Activated effector memory CD4-positive, alpha-beta T cell treated with anti-CD3 and anti-CD28 coated beads, Interleukin-2, amount 50 U/mL, for 16 hours (primary cell): ENCODE measurements at places on chromosomes 6 and 20.

- DNase-seq: no peak
Observed at GRCh38 chr6:7060769-7061516, 46.8 kb upstream of the RREB1 start.

DNA sequence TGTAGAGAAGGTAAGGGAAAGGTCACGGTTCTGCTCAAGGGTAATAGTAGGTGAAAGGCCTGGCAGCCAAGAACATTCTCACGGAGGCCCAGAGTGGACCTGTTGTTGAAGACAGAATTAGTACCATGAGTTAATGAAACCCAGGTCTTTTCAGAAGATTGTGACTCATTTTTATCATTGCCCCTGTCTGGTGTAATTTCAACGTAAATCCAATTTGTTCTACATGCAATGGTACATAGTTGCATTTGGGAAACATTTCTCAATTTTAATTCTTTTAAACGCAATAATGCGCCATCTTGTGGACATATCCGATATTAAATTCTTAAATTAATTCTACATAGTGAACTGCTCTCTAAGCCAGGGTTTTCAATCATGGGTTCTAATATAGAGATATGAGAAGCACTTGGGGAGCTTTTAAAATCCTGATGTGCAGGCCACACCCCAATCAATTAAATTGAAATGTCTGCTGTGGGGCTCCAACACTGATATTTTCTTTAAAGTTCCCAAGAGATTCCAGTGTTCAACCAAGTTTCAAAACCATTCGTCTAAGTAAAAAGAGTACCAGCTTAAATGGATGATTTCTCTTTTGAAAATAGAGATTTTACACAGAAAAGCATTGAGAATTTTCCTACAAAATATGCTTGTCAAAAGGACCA is 257.4 kb downstream of the PLCB1 start:
- DNase-seq: no peak

GRCh38 chr6:18186540-18187250 is 31.5 kb downstream of the KDM1B start:
- no peak for DNase-seq

DNA sequence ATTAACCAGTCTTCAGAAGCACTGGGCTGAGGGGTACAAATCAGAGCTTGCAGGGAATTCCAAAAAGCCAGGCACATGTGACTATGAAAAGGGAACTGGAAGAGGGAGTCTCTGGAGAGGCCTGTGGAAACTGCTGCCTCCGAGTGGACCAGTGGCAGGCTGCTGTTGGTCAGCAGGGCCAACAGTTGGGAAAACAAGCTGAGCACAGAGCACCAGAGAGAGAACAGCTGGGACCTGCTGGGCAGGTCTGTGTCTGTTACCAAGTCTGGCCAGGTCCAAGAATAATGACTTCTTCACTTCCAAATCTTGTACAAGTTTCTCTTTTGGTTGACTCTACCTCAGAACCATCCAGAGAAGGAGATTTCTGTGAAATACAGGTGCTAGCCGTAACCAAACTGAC is 81.4 kb downstream of the LIN28B start:
- no peak for DNase-seq

DNA sequence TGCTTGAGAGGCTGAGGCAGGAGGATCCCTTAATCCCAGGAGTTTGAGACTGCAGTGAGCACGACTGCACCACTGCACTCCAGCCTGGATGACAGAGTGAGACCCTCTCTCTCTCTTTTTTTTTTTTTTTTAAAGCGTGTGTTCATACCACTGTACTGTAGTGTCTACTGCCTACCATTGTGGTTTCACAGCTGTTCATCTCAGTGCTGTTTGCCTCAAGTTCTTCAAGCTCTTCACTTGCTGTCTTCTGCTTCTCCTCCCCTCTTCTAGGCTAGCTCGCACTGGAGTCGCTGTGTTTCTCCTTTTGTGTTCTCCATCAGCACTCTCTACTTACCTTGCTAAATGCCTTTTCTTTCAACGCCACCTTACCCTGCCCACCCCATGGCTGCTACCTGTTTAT is 7.4 kb downstream of the FOXO3 start:
- DNase-seq: no peak

GRCh38 chr6:155883334-155883731 is 427.7 kb upstream of the NOX3 start:
- DNase-seq: no peak

DNA sequence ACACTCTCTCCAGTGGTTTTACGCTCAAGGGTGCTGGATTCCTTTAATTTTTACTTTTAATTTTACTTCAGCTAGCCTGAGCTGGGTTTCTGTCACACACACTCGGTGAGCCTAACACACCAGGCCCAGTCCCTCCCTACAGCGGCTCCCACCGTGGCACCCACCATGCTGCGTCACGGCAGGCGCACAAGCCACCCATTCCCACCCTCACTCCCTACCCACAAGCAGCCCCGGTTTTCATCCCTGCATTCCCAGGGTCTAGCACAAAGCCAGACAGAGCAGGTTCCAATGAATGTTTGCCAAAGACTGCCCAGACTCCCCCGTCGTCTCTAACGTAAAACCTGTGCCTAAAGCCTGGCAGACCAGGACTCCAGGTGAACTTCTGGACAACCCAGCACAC is 50.3 kb downstream of the MYH7B start:
- DNase-seq: peak; percentile 21

DNA sequence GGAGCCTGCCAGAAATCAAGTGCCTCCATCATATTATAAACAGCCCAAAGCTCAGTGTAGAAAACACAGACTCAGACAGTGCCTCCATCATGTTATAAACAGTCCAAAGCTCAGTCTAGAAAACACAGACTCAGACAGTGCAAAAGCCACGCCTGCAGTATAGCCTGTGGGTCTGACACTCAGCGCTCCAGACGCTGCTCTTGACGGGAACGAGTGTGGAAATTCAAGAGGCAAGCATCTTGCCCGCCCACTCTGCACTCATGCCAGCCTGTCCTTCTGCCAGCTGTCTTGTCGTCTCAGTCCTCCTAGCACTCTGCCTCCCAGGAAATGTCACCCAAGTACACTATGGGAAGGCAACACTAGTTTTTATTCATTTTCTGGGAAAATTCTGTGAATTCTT is 274.2 kb upstream of the CDH4 start:
- no peak for DNase-seq

- no peak for DNase-seq
Observed at GRCh38 chr20:45850238-45850637, 7.0 kb downstream of the ACOT8 start.

GRCh38 chr20:24783631-24784492 is 165.2 kb upstream of the CST7 start:
- peak; percentile 39 for DNase-seq

DNA sequence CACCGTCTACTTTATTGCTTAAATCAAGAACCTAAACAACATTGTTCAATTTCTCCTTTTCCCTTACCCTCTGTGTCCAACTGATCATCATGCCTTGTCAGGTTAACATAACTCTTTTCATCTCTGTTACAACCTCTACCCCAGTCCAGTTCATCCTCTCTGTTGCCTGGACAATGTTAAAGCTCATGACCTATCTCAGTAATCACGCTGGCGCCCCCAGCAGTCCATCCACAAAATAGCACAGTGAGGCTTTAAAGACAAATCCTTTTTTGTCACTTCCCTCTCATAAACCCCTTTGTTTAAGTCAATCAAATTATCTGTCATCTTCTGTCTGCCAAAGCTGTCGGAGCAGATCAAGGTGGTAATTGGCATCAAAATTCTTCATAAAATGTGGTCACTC is 140.1 kb downstream of the QKI start:
- peak; percentile 83 for DNase-seq

GRCh38 chr6:137823826-137824555 is 43.1 kb upstream of the TNFAIP3 start:
- DNase-seq: peak; percentile 90

DNA sequence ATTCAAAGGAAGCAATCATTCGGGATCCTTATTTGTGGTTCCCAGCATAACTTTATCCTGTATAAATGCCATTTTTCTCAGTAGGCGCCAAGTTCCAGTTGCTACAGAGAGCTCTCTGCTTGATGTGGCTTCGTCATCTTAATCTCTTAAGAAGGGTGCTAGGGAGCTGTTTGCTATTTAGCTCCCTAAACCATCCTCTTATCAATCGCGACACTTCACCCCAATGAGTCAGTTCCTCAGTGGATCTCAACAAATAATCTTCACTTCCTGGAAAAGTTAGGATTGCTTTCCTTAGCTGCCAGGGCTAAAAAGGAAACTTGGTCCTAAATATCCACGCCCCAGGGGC is 1.3 kb upstream of the NKAIN2 start:
- no peak for DNase-seq

DNA sequence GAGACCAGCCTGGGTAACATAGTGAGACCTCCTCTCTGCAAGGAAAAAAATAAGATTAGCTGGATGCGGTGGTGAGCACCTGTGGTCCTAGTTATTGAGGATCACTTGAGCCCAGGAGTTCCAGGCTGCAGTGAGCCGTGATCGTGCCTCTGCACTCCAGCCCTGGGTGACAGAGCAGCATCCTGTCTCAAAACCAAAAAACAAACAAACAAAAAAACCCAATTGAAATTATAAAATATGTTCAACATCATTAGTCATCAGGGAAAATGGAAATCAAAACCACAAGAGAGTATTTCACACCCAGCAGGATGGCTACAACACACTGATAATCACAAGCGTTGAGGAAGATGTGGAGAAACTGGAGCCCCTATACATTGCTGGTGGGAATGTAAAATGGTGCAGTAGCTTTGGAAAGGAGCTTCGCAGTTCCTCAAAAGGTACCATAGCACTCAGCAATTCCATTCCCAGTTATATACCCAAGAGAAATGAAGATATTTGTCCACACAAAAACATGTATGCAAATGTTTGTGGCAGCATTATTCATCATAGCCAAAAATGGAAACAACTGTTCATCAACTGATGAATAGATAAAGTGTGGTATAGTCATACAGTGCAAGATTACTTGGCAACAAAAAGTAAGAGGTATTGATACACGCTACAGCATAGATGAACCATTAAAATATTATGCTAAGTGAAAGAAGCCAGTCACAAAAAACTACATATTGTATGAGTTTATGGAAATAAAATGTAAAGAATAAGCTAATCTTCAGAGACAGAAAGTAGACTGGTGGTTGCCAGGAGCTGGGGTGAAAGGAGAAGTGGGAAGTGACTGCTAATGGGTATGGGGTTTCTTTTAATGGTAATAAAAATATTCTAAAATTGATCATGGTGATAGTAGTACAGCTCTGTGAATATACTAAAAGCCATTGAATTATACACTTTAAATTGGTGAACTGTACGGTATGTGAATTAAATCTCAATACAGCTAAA is 38.7 kb upstream of the RIPOR2 start:
- DNase-seq: peak; percentile 81

- no peak for DNase-seq
Observed at GRCh38 chr6:111150577-111150976, 63.3 kb downstream of the SLC16A10 start.

- no peak for DNase-seq
Observed at GRCh38 chr6:107629548-107630129, 139.7 kb downstream of the SOBP start.

DNA sequence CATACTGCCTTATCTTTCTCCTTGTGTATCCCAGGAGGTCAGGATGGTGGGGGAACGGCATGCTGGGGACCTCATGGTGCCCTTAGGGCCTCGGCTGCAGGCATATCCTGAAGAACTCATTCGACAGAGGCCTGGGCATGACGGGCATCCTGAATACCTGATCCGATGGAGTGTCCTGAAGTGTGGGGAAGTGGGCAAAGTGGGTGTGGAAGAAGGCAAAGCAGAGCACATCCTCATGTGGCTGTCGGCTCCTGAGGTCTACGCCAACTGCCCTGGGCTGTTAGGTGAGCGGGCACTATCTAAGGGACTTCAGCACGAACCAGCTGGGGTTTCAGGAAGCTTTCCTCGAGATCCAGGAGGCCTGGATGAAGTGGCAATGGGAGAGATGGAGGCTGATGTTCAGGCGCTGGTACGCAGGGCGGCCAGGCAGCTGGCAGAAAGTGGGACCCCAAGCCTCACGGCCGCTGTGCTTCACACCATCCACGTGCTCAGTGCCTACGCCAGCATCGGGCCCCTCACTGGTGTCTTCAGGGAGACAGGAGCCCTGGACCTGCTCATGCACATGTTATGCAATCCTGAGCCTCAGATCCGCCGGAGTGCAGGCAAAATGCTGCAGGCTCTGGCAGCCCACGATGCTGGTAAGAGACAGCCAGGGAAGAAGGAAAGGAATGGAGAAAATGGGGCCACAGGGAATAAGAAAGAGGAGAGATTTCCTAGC is 2.4 kb downstream of the CUL9 start:
- DNase-seq: no peak

DNA sequence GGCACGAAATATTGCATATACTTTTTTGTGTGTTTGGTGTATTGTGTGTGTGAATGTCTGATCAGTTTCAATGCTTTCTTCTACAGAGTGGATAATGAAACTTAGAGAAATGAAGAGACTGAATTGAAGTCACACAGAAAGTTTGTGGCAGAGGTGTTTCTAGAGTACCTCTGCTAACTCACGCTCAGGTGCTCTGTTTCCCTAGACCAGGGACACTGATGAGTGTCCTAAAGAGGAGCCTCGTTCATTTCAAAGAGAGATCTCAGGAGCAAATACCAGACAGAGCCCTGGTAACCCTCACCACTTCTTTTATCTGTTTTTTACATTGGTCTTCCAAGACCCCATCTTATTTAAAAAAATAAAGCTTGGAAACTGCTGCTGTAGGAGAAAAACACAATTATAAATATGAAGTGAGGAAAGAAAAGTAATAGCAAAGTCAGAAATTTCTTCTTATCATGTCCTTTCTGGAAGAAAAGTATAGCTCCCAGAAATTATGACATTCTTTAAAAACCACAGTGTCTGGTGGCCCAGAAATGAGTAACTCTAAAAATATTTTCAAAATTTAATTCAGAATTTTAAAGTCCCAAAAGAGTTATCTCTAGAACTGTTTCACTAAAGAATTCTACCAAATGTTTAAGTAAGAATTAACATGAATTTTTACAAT is 720.6 kb downstream of the RFPL4B start:
- DNase-seq: no peak

DNA sequence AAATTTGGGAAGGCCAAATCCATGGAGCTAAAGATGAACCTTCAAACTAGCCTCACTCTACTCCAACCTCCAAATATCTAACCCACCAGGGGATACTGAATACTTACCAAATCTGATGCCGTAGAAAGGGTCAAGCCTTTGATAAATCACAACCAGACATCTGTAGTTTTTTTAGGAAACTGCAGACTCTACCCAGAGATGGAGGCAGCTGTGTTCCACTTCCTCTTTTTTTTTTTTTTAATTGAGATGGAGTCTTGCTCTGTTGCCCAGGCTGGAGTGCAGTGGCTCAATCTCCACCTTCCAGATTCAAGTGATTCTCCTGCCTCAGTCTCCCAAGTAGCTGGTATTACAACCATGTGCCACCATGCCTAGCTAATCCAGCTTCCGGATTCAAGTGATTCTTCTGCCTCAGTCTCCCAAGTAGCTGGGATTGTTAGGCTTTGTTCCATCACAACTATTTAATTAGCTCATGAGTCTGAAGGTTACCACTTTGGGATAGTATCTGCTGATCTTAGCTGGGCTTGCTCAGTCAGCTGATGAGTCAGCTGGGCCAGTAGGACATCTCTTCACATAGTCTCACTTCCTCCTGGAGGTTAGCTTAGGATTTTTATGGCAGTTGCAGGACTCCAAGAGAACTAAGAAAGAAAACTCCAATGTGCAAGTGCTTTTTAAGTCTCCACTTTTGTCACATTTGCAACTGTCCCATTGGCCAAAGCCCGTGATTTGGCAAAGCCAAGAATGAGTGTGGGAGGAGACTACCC is 13.3 kb downstream of the FRK start:
- DNase-seq: no peak

- no peak for DNase-seq
Observed at GRCh38 chr6:88349511-88349910, 183.4 kb upstream of the CNR1 start.
